WTC11 (cell line): ENCODE measurements at places on chromosomes 5 and 9. TPM values are rescaled to one million over a fixed set of nuclear protein-coding genes. Genes with fewer than 3 reads are reported as not detected.

Gene TAF11L2
- total RNA-seq: not detected in 3 replicates

Gene TAS2R1
- not detected in 3 replicates for total RNA-seq

Gene ARSI
- total RNA-seq: 5.9 to 6.9 TPM (median 6.6 TPM) in 3 replicates

Gene IL4
- total RNA-seq: not detected in 3 replicates

Gene LARP1
- 360 to 406 TPM (median 378 TPM) in 3 replicates for total RNA-seq

Gene SLC46A2
- total RNA-seq: 0.07 TPM in 1 of 3 replicates, not detected in the others

Gene TUBB4B
- total RNA-seq: 373 to 376 TPM (median 375 TPM) in 3 replicates

Gene CCDC180
- total RNA-seq: 5.9 to 7.4 TPM (median 6.5 TPM) in 3 replicates

Gene FSTL4
- 5.0 to 6.6 TPM (median 6.1 TPM) in 3 replicates for total RNA-seq

Gene LAMC3
- 35.9 to 50.9 TPM (median 36.0 TPM) in 3 replicates for total RNA-seq

Gene BAAT
- total RNA-seq: 0.11 to 0.17 TPM (median 0.14 TPM) in 3 replicates

Gene CRHBP
- not detected in 3 replicates for total RNA-seq

Gene SLC34A1
- not detected in 3 replicates for total RNA-seq

Gene SPATA31A3
- total RNA-seq: not detected in 3 replicates

Gene PTGES
- total RNA-seq: 2.5 to 4.4 TPM (median 3.2 TPM) in 3 replicates

Gene GZMA
- not detected in 3 replicates for total RNA-seq

Gene CMYA5
- 0.98 to 1.2 TPM (median 1.1 TPM) in 3 replicates for total RNA-seq

Gene C5orf58
- total RNA-seq: 2.0 to 3.0 TPM (median 2.1 TPM) in 3 replicates

Gene TRIM14
- total RNA-seq: 11.9 to 18.4 TPM (median 18.2 TPM) in 3 replicates

Gene PCDHGC4
- total RNA-seq: 4.5 to 6.1 TPM (median 5.1 TPM) in 3 replicates

Gene MARCHF11
- 2.9 to 3.8 TPM (median 3.1 TPM) in 3 replicates for total RNA-seq

Gene TPD52L3
- total RNA-seq: not detected in 3 replicates

Gene FAM13B
- total RNA-seq: 14.3 to 15.6 TPM (median 15.2 TPM) in 3 replicates

Gene IL3
- not detected in 3 replicates for total RNA-seq

Gene ZNF454
- 4.3 to 5.1 TPM (median 4.9 TPM) in 3 replicates for total RNA-seq

Gene MBLAC2
- 5.9 to 6.4 TPM (median 6.3 TPM) in 3 replicates for total RNA-seq

Gene SPINK13
- total RNA-seq: 0.17 TPM in 1 of 3 replicates, not detected in the others

Gene ANKH
- total RNA-seq: 16.9 to 19.6 TPM (median 18.6 TPM) in 3 replicates

Gene ZSWIM6
- 12.5 to 14.0 TPM (median 12.7 TPM) in 3 replicates for total RNA-seq

Gene PCDHGA10
- total RNA-seq: 10.7 to 11.9 TPM (median 11.0 TPM) in 3 replicates

Gene SMIM23
- total RNA-seq: not detected in 3 replicates

Gene LIX1
- total RNA-seq: not detected in 3 replicates

Gene GLRA1
- total RNA-seq: not detected in 3 replicates

Gene TAL2
- total RNA-seq: 0.41 TPM in 1 of 3 replicates, not detected in the others

Gene BTNL8
- 0.48 to 0.96 TPM (median 0.85 TPM) in 3 replicates for total RNA-seq

Gene RANBP3L
- not detected in 3 replicates for total RNA-seq

Gene SOX30
- 0.41 to 0.55 TPM (median 0.46 TPM) in 3 replicates for total RNA-seq

Gene PCDHB2
- 22.9 to 26.2 TPM (median 23.1 TPM) in 3 replicates for total RNA-seq

Gene PDE8B
- total RNA-seq: 0.31 to 0.62 TPM (median 0.53 TPM) in 3 replicates

Gene C9orf153
- 0.21 to 0.53 TPM in 2 of 3 replicates, not detected in the other for total RNA-seq

Gene BSPRY
- total RNA-seq: 6.4 to 8.0 TPM (median 7.2 TPM) in 3 replicates

Gene ITK
- total RNA-seq: 0.37 to 0.55 TPM (median 0.52 TPM) in 3 replicates

Gene ACOT12
- 0.16 TPM in 1 of 3 replicates, not detected in the others for total RNA-seq

Gene FRMPD1
- total RNA-seq: 0.14 to 0.26 TPM (median 0.14 TPM) in 3 replicates

Gene GMCL2
- total RNA-seq: not detected in 3 replicates

Gene C8G
- 0.85 to 1.7 TPM (median 1.5 TPM) in 3 replicates for total RNA-seq

Gene CD180
- not detected in 3 replicates for total RNA-seq

Gene PRDM9
- 0.15 TPM in 1 of 3 replicates, not detected in the others for total RNA-seq

Gene ANKRD18A
- 10.8 to 15.7 TPM (median 12.9 TPM) in 3 replicates for total RNA-seq

Gene ZNF608
- 40.6 to 44.4 TPM (median 43.8 TPM) in 3 replicates for total RNA-seq

Gene ADGRD2
- total RNA-seq: 0.61 to 1.6 TPM (median 1.3 TPM) in 3 replicates

Gene HTR1A
- total RNA-seq: 0.46 to 0.66 TPM (median 0.52 TPM) in 3 replicates

Gene SPAAR
- total RNA-seq: 0.23 to 0.33 TPM in 2 of 3 replicates, not detected in the other

Gene POMT1
- 35.2 to 36.4 TPM (median 36.2 TPM) in 3 replicates for total RNA-seq

Gene PFN3
- total RNA-seq: 0.48 TPM in 1 of 3 replicates, not detected in the others

Gene NUTM2G
- 0.14 to 0.50 TPM (median 0.27 TPM) in 3 replicates for total RNA-seq

Gene PCA3
- total RNA-seq: not detected in 3 replicates
